ENCODE measurements at places on chromosomes 16 and 17.

GRCh38 chr17:27577884-27578717 lies 52.9 kb upstream of the LGALS9 start:
- DNase-seq, result no peak

- no peak for DNase-seq
These were observed 8.4 kb downstream of the MAF start for GRCh38 chr16:79592186-79592585.

DNA sequence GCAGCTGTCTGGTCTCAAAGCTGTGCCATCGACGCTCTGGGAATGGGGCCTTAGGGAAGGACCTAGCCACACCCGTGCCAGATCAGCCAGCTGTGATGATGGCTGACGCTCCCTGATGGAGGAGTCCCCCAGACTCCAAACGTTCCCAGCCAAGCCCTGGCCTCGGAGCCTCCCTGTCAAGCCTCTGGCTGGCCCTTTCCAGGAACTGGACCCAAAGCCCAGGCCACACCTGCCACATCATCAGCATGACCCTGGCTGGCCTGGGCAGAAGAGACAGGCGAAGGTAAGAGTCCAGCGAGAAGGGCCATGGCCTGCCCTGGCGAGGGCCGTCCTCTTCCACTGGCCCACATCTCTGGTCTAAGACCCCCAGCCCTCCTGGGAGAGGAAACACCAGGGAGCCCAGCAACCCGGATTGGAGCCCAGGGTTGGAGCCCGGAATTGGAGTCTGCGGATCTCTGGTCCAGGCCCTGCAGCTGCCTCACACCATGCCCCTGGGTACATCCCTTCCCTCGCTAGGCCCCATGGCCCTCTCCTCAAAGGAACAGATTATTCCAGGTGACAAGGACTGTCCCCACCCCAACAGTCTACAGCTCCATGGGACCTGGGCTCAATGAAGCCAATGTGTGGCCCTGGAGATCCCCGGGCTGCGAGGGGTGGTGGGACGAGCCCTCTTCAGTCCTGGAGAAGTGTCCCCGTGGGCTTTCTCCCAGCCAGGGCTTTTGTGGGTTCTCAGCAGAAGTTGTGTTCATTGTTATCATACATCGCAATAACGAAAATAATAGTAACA lies 105.1 kb upstream of the TNRC6C start:
- no peak for DNase-seq

DNA sequence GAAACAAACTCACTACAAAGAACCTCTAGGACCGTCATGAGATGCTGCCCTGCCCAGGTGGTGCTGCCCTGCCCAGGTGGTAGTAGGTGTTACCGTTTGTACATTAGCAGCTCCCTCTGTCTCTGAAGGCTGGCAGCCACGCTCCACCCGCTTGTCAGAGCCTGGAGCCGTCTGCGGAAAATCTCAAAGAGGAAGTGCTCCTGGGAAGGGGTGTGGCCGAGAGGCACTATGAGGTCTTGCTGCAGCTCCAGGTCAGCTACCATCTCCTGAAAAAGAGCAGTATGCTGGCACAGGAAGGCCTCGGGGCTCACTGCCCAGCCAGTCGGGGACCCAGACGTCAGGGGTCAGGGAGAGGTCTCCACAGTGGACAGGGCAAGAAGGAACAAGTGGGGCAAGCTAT lies 28.3 kb downstream of the ZNF276 start:
- DNase-seq, result no peak

DNA sequence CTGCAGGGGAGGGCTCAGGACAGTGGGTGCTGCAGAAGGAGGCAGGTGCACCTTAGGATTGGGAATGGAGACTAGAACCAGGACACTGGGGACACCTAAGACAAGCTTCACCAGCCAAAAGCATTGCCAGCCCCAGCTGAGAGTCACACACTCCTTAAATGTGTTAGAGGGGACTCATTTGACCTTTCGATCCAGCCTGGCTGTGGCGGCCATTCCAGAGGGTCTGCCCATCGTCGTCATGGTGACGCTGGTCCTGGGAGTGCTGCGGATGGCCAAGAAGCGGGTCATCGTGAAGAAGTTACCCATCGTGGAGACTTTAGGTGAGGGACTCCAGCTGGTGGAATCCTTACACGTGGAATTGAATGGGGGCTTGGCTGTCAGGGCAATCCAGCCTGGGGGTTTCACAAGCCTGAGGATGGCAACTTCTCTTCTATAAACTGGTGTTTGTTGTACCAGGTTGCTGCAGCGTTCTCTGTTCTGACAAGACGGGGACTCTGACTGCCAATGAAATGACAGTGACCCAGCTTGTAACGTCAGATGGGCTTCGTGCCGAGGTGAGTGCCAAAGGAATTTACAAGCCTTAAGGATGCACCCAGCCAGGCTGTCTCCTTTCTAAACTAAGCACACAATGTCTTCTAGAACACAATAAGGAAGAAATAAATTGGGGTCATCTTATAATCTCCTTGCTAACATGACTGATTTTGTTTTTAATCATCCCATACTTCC lies 65.3 kb downstream of the MEAK7 start:
- no peak for DNase-seq

- peak; percentile 70 for DNase-seq
These were observed 20.9 kb downstream of the NLRP1 start for GRCh38 chr17:5563456-5563855.

DNA sequence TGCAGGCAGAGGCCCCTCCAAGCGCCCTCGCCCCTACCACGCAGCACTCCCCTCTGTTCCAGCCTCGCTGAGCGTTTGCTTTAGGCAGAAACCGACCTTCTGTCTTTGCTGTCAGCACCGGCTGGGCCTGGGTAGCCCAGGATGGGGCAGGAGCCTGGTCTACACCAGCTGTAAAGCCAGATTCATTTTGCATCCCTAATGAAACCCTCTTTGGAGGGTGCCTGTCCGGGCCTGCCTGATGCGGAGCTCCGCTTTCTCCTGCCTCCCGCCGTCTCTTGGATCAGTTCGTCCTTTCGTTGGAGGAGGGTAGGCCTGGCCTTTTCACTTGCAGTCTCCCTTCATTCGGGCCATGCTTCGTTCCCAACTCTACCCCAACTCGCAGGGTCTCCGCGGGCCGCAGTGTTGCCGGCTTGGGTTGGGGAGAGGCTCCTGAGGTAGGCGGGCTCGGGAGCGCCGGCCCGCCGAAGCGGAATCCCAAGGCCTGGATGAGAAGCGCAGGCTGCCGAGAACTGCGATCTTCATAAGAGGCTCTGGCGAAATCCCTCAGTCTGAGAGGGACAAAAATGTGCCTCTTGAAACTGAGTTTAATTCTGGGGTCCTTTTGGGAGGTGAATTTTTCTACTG lies 4.8 kb upstream of the HOXB8 start:
- DNase-seq, result no peak

GRCh38 chr16:53946746-53947386 lies 242.9 kb downstream of the FTO start:
- no peak for DNase-seq

DNA sequence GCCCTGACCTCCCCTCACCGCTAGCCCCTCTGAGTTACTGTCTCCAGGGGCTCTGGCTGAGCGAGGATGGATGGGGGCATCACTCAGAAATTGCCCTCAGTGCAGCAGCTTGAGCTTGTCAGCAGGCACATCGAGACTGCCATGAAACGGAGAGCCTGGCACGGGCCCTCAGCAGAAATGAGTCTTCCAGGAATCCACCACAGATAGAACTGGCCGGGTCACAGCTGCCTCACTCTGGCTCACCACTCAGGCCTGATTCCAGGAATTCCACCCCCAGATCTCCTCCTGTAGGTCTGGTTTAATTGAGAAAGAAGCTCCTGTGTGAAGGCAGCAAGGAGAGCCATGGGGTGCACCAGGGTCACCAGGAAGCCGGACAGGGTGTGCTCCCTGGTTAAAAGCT lies 85.5 kb downstream of the GSG1L start:
- DNase-seq, result peak; percentile 26

- no peak for DNase-seq
These were observed 259.6 kb downstream of the ZFHX3 start for GRCh38 chr16:72788269-72788809.

GRCh38 chr16:17258848-17259713 lies 211.7 kb downstream of the XYLT1 start:
- peak; percentile 15 for DNase-seq

GRCh38 chr16:80718480-80719220 lies 85.7 kb downstream of the CDYL2 start:
- DNase-seq, result peak; percentile 51

DNA sequence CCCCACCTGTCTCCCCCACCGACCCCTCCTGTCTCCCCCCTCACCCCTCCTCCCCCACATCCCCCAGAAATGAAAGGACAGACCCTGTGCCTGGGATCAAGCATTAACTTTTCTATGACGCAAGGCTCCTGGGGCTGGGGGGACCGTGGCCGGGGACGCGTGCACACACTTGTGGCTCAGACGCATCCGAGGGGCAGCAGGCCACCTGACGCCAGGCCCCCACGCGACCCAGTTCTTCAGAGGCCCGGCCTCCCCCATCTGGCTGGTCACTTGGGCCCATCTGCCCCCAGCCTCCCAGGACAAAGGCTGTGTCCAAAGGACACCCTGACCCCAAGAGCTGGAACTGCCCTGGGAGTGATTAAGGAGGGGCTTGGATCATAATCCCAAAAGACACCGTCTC lies 14.0 kb upstream of the PVALEF start:
- DNase-seq, result no peak

- DNase-seq, result no peak
These were observed 195.3 kb downstream of the ZNF423 start for GRCh38 chr16:49660626-49661025.

DNA sequence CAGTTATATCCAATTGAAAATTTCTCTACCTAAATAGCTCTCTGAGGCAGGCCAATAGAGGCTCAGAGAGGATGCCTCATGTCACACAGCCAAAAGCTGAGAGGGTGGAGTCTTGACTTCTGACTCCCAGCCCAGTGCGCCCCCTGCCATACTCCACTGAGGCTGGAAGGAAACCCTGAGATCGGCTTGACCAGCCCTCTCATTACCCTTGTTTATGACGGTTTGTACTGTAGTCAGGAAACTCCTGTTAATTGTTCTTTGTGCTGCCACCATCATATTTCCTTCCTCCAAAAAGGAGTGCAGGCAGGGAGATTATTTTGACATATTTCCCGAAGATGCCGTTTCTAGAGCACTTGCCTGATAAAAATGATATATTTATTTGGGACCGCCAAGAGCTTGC lies 107.9 kb downstream of the AIPL1 start:
- no peak for DNase-seq

- DNase-seq, result no peak
These were observed 35.0 kb downstream of the PITPNC1 start for GRCh38 chr17:67412032-67412431.

GRCh38 chr17:74361230-74362068 lies at the start of gene BTBD17:
Gene BTBD17, minus strand, starts transcription at chr17:74361868. Its CDS starts 49 bp downstream, at chr17:74361819.
- peak; percentile 23 for DNase-seq

- no peak for DNase-seq
These were observed 15.5 kb downstream of the DNAJC7 start for GRCh38 chr17:42001729-42002128.

DNA sequence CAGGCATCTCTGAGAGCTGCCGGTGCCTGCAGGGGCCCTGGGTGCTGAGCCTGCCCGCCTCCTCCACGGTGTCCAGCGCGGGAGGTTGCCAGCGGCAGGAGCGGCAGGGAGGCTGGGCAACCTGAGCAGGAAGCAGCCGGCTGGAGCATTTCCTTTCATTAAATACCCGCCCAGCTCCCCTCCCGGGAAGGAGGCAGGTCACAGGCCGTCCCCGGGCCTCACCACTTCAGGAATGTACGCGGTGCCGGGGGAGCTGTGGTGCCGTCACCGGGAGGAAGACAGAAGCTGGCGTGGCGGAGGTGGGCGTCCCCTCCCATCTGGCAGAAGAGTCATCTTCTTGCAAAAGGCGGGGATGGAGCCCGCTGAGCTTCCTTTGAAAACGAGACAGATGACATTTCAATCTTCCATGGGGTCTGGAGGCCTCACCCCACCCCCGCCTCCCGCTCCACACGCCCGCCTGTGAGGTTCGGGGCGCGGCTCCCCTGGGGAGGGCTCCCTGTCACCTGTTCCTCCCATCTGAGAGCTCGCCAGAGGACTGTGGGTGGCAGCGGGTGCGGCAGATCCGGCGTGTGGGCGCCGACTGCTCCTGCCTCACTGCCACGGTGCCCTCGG lies 16.0 kb downstream of the SOX8 start:
- peak; percentile 33 for DNase-seq

- DNase-seq, result no peak
These were observed 84.3 kb upstream of the C16orf82 start for GRCh38 chr16:26982422-26982821.

DNA sequence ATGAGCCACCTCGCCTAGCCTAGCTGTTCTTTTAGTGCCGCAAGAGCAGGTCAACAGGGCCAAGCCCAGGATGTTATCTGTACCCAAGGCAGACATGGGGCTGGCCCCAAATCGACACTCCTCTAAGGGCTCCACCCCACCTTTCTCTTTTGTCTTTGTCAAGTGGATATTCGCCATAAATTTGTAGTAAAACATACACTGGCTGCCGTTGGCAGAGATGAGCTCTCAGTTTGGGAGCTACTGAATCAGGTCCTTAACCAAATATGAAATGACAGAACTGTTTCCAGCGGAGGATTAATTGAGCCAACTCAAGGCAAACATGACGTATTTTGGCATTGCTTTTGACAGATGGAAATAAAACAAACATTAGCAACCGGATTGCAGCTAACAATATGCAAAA lies 556.9 kb upstream of the CDH5 start:
- DNase-seq, result no peak

- DNase-seq, result peak; percentile 93
These were observed 27.1 kb upstream of the ANKFN1 start for GRCh38 chr17:56125830-56126819.

GRCh38 chr17:48600244-48601098 lies 4.3 kb downstream of the HOXB6 start:
- DNase-seq, result no peak

- DNase-seq, result no peak
These were observed 929 bp downstream of the SLC25A11 start for GRCh38 chr17:4938688-4939545.

GRCh38 chr16:67155295-67156142 lies 4.2 kb downstream of the TRADD start:
- peak; percentile 67 for DNase-seq

DNA sequence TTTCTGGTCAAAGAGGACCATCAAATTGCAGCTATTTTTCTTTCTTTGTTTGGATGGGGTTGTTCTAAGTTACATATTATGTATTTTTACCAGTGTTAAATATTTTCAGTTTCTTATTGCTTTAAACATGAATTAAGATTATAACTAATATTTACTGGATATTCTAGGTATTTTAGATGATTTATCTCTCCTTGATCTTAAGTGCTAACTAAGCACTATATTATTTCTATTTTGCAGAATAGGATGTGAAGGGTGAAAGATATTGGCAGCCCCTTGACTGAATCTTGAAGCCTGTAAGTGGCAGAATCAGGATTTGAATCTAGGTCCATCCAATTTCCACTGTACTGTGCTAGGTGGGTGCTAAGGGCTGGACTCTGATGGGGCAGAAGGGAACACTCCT lies 307.3 kb upstream of the CCL2 start:
- no peak for DNase-seq

- DNase-seq, result no peak
These were observed 19.0 kb downstream of the C16orf96 start for GRCh38 chr16:4574919-4575705.

DNA sequence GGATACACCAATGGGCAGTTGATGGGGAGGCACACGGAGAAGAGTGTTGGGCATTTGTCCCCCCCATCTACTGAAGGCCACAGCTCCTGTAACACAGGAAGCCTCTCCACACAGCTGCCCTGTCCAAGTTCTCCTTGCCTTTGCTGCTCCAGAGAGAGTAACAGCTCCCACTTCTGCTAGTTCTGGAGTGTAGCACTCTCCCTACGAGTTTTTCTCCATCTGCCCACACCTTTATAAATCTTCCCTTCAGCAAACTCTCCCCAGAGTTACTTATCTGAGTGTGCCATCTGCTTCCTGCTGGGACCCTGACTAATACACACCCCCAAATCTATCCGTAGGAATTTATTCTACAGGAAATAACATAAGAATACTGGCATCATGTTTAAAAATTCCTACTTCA lies 42.6 kb upstream of the ERN1 start:
- no peak for DNase-seq

- no peak for DNase-seq
These were observed 25.5 kb downstream of the CACNG4 start for GRCh38 chr17:66990047-66990446.

Data from fibroblast of mammary gland (primary cell).